GM23338 (cell line): ENCODE measurements at places on chromosomes 5 and 9. TPM values are rescaled to one million over a fixed set of nuclear protein-coding genes. Genes with fewer than 3 reads are reported as not detected.
A peak's percentile ranks its signal among the peaks of the same experiment; 100 is the strongest.

Gene UGCG
- 44.9 and 48.1 TPM in 2 replicates for total RNA-seq

Gene SAXO1
- not detected in 2 replicates for total RNA-seq

Gene RNF130
- total RNA-seq = 65.1 and 97.3 TPM in 2 replicates

Gene EQTN
- total RNA-seq = 0.24 TPM in 1 of 2 replicates, not detected in the other

Gene RECK
- 8.1 and 8.6 TPM in 2 replicates for total RNA-seq

Gene COL5A1
- 12.3 and 13.1 TPM in 2 replicates for total RNA-seq

Gene AJM1
- total RNA-seq = 0.12 and 0.49 TPM in 2 replicates

Gene POU5F2
- 0.76 and 1.2 TPM in 2 replicates for total RNA-seq

GRCh38 chr5:177261510-177261909 lies 42.0 kb downstream of the RAB24 start:
- H3K27ac ChIP-seq = no peak overlapping the region
- peaks cover 60% of the 10 kb centered on the region for H3K36me3 ChIP-seq
- no peaks in the 10 kb centered on the region for H3K27me3 ChIP-seq

DNA sequence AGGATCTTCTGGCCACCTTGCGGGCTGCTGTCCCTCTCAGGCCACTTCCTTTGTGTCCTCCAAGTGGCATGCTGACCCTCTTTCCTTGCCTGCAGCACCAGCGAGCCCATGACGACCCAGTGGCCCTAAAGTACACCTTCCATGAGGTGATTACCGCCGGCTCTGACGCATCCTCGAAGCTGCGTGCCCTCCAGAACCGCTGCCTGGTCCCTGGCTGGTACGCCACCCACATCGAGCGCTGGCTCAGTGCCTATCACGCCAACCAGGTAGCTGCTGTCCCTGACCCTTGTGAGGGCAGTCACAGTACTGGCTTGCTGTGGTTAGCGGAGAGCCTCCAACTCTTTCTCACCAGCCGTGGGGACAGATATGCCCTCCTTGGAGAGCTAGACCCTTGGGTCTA lies 40.2 kb downstream of the NDST1 start:
- no peaks in the 10 kb centered on the region for H3K4me1 ChIP-seq
- peaks cover 21% of the 10 kb centered on the region for H3K36me3 ChIP-seq
- H3K4me3 ChIP-seq = no peak overlapping the region
- DNase-seq = no peak
- H3K27me3 ChIP-seq = no peaks in the 10 kb centered on the region

- H3K4me1 ChIP-seq = no peaks in the 10 kb centered on the region; the same call in 1 of the 2 replicates
- H3K4me3 ChIP-seq = no peak overlapping the region
- H3K36me3 ChIP-seq = no peaks in the 10 kb centered on the region
- DNase-seq = no peak
- no peaks in the 10 kb centered on the region for H3K27me3 ChIP-seq
Measured at GRCh38 chr9:129344641-129345495, 166.8 kb upstream of the IER5L start.

- no peak overlapping the region for H3K4me3 ChIP-seq
- H3K27ac ChIP-seq = no peak overlapping the region
- no peaks in the 10 kb centered on the region for H3K36me3 ChIP-seq
- no peaks in the 10 kb centered on the region for H3K4me1 ChIP-seq
- H3K27me3 ChIP-seq = no peaks in the 10 kb centered on the region
Measured at GRCh38 chr5:17952231-17952630, 318.0 kb downstream of the TAF11L14 start.

GRCh38 chr9:29714860-29715259 lies 2141.6 kb upstream of the C9orf72 start:
- no peaks in the 10 kb centered on the region for H3K36me3 ChIP-seq
- no peaks in the 10 kb centered on the region for H3K27me3 ChIP-seq
- H3K4me1 ChIP-seq = peaks cover 5% of the 10 kb centered on the region; the same call in 1 of the 2 replicates
- no peak overlapping the region for H3K27ac ChIP-seq

DNA sequence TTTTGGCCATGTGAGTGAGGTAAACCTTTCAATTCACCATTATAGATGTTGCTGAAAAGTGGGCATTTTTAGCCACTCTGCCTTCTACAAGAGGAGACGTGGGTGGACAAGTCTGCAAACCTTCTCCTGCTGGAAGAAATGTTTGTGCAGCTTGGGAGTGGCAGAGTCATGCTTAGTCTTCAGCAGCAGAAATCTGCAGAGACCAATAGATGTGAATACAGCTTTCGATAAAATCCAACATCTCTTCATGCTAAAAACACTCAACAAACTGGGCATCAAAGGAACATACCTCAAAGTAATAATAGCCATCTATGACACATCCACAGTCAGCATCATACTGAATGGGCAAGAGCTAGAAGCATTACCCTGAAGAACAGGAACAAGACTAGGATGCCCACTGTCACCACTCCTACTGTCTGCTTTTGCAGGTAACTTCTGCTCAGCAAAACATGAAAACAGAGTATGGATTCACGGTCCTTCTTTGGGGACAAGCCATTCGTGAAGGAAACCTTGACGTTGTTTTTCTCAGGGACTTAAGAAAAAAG lies 91.3 kb downstream of the RALGPS1 start:
- H3K4me3 ChIP-seq = no peak overlapping the region
- H3K4me1 ChIP-seq = no peaks in the 10 kb centered on the region

DNA sequence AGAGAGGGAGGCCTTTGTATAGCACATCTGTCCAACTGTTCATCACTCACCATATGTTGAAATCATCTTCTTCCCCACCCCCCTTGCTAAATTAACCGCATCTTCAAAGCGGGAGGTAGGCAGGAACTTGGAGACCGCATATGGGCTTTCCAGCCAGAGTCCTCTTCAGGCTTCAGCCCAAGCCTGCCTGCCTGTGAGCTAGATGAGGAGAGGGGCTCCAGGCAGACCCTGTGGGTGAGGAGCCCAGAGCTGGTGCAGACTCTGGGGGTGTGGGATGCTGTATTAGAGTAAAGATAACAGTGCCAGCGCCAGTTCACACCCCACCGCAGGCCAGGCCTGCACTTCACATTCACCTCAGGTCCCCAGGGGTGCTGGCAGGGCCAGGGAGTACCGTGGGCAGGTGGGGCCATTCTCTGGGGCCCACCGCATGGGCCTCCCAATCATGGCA lies 16.2 kb downstream of the PRRC2B start:
- H3K27me3 ChIP-seq = no peaks in the 10 kb centered on the region
- 0 out of 2 replicates have a peak overlapping the region, but pooled peaks have one; percentile 13 for H3K27ac ChIP-seq
- no peak overlapping the region for H3K4me3 ChIP-seq
- no peak for DNase-seq
- peaks cover 69% of the 10 kb centered on the region for H3K4me1 ChIP-seq

- H3K4me3 ChIP-seq = no peak overlapping the region
- no peaks in the 10 kb centered on the region for H3K36me3 ChIP-seq
- DNase-seq = no peak
- no peaks in the 10 kb centered on the region for H3K27me3 ChIP-seq
- H3K4me1 ChIP-seq = 0 out of 2 replicates have a peak, but pooled peaks cover 5% of the 10 kb centered on the region
Measured at GRCh38 chr5:67652201-67652600, 455.6 kb upstream of the CD180 start.

GRCh38 chr9:115192280-115192679 lies 74.3 kb upstream of the TNC start:
- no peak for DNase-seq
- no peaks in the 10 kb centered on the region for H3K27me3 ChIP-seq
- H3K27ac ChIP-seq = no peak overlapping the region

DNA sequence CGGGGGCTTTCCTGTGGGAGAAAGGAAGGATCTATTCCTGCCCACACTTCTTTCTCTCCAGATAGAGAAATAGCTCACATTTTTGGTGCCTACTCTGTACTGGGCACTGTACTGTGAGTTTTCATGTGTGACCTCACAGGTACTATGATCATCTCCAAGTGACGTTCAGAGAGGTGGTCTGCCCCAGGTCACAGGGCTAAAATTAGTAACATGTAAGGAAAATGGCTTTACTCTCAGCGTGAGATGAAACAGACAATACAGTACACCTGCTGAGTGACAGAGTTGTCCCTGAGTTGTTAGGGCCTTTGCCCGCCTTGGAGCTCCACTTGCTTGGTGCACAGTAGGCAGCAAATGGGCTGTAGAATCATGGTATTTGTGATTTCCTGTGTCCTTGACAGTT lies 306.1 kb upstream of the DMRT1 start:
- no peak overlapping the region; the same call in 1 of the 2 replicates for H3K27ac ChIP-seq
- H3K36me3 ChIP-seq = no peaks in the 10 kb centered on the region
- peaks cover 59% of the 10 kb centered on the region for H3K4me1 ChIP-seq

GRCh38 chr9:470552-471194 lies 256.0 kb downstream of the DOCK8 start:
- peak overlapping the region; percentile 68 for H3K4me3 ChIP-seq
- no peaks in the 10 kb centered on the region for H3K36me3 ChIP-seq
- no peak overlapping the region for H3K27ac ChIP-seq
- no peak for DNase-seq
- H3K27me3 ChIP-seq = no peaks in the 10 kb centered on the region

DNA sequence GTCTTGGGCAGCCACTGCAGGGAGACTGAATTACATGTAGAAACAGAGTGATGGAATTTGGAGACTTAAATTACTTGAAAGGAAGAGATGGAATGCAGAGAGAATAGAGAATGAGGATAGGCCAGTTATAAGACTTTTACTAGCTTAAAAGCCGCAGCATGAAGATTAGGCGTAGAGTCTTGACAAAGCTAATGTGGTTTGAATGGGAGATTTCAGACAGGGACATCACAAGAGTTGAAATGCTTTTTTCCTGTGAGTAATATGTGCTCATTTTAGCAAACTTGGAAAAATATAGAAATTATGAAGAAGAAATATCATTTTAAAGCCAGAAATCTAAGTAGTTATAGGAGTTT lies 7.5 kb downstream of the CENPP start:
- 0 out of 2 replicates have a peak overlapping the region, but pooled peaks have one; percentile 48 for H3K27ac ChIP-seq
- H3K4me3 ChIP-seq = no peak overlapping the region
- peaks cover under 1% of the 10 kb centered on the region for H3K36me3 ChIP-seq
- no peak for DNase-seq

GRCh38 chr9:90909225-90909624 lies 107.6 kb downstream of the SYK start:
- no peak overlapping the region for H3K4me3 ChIP-seq
- H3K27me3 ChIP-seq = no peaks in the 10 kb centered on the region
- H3K4me1 ChIP-seq = no peaks in the 10 kb centered on the region
- DNase-seq = no peak
- H3K27ac ChIP-seq = no peak overlapping the region

- no peak overlapping the region for H3K4me3 ChIP-seq
- H3K4me1 ChIP-seq = no peaks in the 10 kb centered on the region
- H3K27ac ChIP-seq = no peak overlapping the region
- DNase-seq = no peak
- no peaks in the 10 kb centered on the region for H3K27me3 ChIP-seq
- no peaks in the 10 kb centered on the region for H3K36me3 ChIP-seq
Measured at GRCh38 chr5:164359260-164360255, 854.1 kb downstream of the MAT2B start.

- H3K27me3 ChIP-seq = no peaks in the 10 kb centered on the region
- peaks cover 4% of the 10 kb centered on the region; the same call in 1 of the 2 replicates for H3K4me1 ChIP-seq
- no peak overlapping the region for H3K4me3 ChIP-seq
- no peak for DNase-seq
Measured at GRCh38 chr5:82283893-82284292, 5.7 kb upstream of the RPS23 start.

GRCh38 chr5:131272724-131273123 lies 8.9 kb downstream of the CDC42SE2 start:
- H3K27me3 ChIP-seq = no peaks in the 10 kb centered on the region
- H3K4me1 ChIP-seq = peaks cover 8% of the 10 kb centered on the region; the same call in 1 of the 2 replicates
- no peak overlapping the region for H3K4me3 ChIP-seq
- H3K36me3 ChIP-seq = no peaks in the 10 kb centered on the region

DNA sequence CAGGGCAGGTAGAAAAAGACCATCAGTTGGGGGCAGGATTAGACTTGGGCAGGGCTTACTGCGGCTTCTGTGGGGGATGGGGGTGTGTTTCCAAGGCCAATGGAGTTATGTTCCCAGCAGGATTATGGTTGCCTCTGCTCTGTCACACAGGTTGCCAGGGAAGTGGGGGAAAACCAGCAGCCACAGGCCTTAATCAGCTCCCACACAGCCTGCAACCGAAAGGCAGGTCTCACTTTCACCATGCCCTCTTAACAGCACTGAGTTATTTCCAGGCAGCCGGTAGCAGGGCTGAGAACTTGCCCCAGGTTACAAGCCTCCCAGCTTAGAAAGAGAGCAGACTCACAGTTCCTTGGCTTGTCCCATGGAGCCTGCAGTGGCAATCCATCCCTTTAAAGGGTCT lies 205.5 kb downstream of the FGF10 start:
- no peaks in the 10 kb centered on the region for H3K36me3 ChIP-seq
- no peaks in the 10 kb centered on the region for H3K27me3 ChIP-seq
- H3K27ac ChIP-seq = no peak overlapping the region

DNA sequence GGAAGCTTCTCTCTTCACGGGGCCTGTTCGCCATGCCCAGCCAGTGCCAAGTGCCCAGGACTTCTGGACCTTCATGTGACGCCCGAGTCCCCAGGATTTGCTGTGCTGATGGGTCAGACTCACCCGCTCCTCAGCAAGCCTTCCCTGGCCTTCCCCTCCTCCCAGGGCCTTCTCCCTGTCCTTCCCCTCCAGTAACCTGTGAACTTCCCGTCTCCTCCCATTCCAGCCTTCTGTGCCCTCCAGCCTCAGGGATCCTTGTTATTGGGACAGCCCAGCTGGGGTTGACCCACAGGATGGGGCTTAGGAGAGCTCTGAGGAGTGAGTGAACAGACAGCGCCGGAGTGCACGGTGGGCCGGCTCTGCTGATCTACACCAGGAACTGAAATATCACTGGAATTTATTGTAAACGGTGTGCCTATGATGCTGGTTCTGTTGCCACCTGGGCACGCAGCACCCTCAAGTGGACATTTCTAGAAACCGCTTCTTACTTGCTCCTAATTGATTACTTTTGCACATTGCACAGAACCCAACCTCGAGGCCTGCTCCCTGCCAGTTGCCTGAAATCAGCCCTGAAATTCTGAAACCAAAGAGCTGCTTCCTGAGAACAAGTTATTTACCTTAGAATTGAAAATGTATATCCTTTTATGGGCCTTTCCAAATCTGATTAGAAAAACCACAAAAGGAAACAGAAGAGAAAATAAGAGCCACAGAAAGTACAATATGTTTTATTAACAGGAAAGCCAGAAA lies 1.5 kb downstream of the SPAAR start:
- H3K4me1 ChIP-seq = peaks cover 20% of the 10 kb centered on the region
- no peak overlapping the region for H3K27ac ChIP-seq
- no peaks in the 10 kb centered on the region for H3K36me3 ChIP-seq
- DNase-seq = peak; percentile 65

GRCh38 chr9:99004115-99004514 lies 60.4 kb downstream of the COL15A1 start:
- H3K4me1 ChIP-seq = no peaks in the 10 kb centered on the region; the same call in 1 of the 2 replicates
- H3K27ac ChIP-seq = no peak overlapping the region
- H3K36me3 ChIP-seq = no peaks in the 10 kb centered on the region
- no peaks in the 10 kb centered on the region for H3K27me3 ChIP-seq

DNA sequence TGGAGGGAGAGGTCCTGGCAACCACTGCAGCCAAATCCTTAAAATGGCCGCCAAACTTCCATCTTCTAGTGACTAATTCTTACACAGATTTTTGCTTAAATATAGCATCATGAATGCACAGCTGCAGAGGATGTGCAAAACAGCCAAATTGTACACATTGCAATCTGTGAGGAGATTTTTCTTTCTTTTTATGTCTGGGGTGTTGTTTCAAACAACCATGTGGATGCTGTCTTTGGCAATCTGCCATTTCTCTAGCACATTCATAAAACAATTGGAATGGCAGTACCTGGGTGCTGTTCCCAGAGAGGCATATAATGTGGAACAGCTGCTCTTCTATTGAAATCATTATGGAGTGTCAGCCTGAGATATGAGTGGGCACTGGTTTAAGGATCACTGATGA lies 1082.9 kb upstream of the SEMA6A start:
- no peak overlapping the region for H3K4me3 ChIP-seq
- H3K36me3 ChIP-seq = no peaks in the 10 kb centered on the region
- no peaks in the 10 kb centered on the region for H3K4me1 ChIP-seq
- H3K27ac ChIP-seq = no peak overlapping the region
- no peak for DNase-seq
